ENCODE measurements at places on chromosomes 5 and 9.

DNA sequence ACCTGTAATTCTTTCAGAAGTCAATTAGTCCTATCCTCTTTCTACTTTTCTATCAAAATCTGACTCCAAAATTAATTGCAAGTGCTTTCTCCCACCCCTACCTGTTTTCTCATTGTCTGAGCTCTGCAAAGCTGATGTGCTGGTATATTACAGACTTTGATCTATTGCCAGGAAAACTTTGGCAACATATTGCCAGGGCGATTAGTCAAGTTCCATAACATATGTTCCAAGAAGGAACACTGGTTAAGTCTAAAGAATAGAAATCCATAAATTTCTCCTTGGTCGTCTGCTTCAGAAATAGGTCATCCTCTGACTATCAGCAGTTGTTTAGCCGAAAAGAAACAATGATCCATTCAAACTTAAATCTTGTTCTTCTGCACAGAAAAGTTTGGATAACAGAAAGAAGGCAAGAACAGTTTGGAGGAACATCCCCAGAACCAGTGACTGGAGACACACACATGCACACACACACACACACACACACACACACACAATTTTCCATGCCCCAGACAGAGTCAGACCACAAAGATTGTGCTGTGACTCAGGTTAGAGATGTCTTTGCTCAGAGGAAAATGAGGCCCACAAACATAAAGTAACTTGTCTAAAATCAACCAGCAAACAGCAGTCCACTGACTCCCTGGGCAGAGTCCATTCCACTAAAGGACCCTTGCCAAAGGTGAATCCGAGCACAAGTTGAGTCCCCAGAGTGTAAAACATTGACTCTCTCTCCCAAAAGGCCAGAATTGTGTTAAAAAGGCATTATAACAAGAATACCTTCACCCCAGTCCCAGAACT, 202.1 kb downstream of the DEPDC1B start:
- DNase-seq, result no peak

DNA sequence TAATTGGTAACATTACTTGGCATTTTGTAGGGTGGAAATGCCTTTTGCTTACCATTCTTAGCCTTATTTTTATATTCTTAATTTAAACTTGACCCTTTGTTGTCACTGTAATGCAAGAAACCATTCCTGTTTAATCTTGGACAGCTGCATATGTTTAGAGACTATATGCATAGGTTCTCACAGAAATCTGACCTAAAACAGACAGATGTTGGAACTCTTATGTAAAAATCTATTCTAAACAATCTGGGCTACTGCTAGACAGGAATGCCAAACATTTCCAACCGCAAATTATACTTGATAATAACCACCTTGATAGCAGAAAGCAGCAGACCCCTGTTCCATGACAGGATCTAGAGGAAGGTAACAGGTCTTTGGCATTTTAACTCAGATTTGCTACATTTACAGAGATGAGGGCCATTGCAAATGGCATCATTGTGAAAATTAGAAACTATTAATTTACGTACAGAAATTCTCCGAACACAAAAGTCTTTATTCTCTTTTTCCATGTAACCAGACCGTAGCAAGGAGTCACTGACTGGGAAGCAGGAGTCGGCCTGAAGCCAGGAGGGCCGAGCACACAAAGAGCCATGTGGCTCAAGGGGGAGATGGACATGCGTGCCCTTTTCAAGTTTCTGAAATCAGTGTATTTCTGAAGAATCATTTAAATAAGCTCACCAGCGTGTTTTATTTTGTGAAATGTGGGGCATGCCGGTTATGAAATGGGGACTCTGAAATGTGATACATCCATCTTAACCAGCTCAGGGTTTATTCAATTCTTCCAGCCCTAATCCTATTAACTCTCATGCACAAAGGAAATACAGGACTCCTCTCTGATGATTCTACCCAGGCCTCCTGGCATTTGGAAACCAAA, 139.3 kb downstream of the AOPEP start:
- DNase-seq, result no peak

GRCh38 chr9:77575785-77576184, 72.3 kb downstream of the GNA14 start:
- no peak for DNase-seq

- DNase-seq, result no peak
Measured at GRCh38 chr9:93668261-93668871, 92.0 kb downstream of the PHF2 start.

GRCh38 chr9:124551472-124552272, 44.5 kb upstream of the NR5A1 start:
- peak; percentile 24 for DNase-seq

DNA sequence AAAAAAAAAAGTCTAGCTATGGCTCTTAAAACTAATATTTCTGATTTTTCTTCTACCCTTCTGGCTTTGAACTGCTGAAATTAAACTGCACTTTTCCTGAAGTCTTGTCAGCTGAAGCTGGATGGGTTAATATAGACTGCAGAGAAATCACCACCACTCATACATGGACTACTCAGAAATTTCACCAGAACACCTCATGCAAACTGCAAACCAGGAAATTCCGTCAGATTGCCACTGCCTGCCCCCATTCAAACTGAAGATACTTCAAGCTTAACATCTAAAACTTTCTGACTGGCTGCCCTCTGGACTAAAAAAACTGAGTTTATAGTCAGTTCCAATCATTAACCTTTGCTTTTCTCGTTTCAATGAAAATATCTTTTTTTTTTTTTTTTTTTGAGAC, 11.6 kb upstream of the ANXA2R start:
- no peak for DNase-seq

GRCh38 chr5:91224456-91224855, 158.7 kb downstream of the ARRDC3 start:
- no peak for DNase-seq

DNA sequence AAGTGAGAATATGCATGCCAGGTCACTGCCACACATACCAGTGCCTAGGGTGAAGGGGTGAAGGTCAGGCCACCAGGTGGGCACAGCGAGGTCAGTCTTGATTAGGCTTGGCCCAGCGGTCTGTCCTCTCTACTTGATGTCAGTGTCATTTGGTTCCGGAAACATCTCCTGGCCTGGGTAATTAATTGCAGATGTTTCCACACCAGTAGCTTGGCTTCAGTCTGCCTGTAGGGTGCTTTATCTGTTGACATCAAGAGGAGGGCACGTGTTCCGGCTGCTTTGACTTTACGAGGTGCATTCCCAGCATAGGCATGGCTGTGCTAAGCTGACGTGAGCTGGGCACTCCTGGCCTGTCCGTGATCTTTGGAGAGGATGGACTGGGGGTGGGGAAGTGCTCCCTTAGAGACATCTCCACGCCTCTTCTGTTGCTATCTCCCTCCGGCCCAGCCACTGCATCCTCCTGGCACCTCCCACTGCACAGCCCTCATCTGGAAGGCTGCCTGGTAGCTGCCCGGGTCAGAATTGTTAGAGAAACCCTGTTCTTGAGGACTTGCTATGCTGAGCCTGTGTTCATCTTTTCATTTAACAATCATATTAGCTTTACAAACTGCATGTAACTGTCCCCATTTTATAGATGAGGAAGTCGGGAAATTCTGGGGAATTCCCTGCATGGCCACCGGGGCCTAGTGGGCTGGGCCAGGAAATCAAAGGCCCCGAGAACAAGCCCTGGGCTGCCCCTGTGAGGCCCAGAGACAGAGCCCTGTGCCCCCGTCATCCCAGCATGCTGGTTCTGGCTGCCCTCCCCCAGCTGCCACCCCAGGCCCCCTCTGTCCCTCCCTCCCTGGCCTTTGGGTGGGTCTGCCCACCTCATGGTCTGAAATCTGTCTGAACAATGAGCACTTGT, 29.1 kb downstream of the JADE2 start:
- no peak for DNase-seq

DNA sequence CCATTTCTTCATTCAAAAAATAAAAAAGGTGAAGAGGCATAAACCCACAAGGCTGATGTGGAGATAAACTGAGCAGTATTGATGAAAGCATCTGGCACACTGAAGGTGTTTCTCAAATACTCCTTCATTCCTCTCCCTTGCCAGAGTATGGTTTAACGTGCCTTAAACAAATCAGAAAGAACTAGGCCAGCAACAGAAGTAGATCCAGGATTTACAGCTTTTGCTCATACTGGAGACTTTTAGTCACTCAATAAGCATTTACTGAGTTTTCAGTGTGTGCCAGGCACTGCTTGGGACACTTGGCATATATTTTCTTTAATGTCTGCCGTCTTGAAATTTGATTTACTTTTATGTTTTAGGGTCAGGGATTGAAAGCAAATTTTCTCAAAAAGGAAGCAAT, 53.0 kb downstream of the BNC2 start:
- no peak for DNase-seq

DNA sequence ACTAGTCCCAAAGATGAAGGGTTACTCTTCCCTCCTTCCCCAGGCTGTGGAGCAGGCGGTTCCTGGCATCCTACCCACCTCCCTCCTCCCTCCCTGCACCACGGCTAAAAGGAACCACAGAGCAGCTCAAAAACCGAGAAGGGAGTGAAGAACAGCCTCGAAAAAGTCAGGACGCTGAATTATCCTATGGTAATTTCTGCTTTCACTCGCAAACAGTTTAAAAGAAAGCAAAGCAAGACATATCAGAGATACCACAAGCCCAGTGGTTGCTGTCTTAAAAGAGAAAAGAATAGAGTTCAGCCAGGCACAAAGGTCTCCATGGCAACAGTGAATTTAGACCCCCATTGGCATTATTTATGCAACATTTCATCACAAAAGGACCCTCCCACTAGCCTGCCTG, 315.4 kb downstream of the CTNND2 start:
- no peak for DNase-seq

DNA sequence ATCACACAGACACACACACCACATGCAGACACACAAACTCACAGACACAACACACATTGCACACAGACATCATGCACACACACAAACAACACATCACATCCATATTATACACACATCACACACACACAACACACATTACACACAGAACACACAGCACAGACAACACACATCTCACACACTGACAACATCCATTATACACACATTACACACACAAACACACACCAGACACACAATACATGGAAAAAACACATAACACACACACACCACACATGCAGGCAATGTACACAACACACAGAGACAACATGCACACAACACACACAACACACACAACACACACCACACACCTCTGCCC, 4.8 kb upstream of the CCDC187 start:
- no peak for DNase-seq

DNA sequence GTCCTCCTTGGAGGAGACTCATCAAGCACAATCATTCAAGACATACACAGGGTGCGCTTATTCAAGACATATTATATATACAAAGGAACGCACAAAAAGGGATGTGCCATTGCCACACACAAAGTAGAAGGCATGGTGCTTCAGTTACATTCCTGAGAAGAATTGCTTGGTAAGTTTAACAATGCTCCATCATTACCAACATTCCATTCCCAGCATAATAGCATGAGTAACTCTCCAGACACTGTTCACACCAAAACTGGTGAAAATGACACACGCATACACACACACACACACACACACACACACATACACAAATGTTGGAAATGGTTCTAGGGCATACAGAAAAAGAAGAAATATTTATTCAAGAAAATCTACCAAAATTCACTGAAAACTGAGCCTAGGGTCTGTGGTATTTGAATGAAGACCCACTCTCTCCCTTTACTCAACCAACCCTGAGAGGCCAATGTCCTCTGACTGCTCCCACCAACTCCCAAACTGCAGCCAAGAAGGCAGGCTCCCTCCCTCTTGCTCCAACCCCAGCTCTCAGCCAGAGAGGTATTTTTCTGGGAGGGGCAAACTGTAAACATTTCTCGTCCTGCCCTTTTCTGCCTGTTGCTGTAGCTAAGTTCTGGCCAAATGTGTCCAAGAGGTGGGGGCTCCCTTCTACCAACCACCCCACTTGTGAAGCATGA, 19.9 kb downstream of the UGT3A1 start:
- no peak for DNase-seq

DNA sequence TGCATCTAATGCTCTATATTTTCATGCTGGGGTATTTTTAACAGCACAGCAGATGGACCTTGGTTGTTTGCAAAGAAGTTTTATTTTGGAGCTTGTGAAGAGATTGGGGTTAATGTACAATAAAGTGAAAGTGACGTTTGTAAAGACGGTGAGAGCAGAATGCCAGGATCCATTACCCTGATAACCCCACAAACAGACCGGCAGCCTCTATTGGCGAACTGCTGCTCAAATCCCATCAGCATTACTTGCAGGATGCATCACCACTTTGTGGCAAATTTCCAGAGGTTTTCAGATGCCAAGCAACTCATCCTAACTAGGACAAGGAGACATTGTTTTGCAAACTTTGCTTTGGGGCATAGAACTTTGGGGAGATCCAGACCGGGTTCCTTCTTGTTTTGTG, 383.3 kb upstream of the ZNF462 start:
- no peak for DNase-seq

DNA sequence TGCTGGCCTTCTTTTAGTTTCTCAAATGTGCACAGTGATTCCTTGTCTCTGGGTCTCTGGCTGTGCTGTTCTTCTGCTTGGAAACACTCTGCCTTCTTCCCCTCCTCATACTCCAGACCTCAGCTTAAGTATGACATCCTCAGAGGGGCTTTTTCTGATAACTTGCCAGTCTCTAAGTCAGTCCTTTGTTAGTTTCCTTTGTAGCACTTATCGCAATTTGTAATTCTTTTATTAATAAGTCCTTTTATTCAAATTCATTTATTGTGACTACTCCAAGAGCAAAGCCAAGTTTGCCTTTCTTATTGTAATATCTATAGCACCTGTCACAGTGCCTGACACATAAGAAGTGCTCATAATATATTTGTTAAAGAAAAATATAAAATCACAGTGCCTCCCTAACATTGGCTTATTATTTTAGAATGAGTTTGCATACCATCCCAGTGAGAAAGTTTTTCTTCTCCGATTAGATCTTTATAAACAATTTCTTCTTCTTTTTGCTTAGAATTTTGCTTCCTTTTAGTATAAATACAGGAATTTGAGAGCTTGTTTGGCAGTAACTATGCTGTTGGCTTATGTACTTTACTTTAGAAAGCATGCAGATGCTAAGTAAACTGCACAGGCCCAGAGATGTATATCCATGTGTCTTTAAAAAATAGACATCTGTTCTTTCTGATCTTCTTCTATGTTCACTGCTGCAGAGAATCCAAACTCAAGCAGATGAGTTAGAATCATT, 198.0 kb downstream of the GAS1 start:
- no peak for DNase-seq

DNA sequence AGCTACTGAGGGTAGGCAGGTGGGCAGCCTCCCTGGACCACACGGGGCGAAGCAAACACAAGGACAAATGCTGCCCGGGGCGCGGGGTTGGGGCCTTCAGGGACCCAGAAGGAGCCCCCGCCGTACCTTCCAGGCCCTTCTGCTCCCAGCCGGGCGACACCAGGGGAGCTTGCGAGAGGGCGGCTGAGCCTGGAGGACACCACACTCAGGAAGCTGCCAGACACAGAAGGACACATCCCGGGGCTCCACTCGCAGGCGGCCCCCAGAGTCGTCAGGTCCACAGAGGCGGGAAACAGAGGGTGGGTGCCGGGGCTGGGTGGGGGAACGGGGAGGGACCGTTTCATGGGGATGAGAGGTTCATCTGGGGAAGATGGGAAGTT, 58.5 kb upstream of the UBAC1 start:
- no peak for DNase-seq

GRCh38 chr5:65563777-65564176, 681 bp downstream of the PPWD1 start:
- no peak for DNase-seq

GRCh38 chr5:54821445-54822323, 163.7 kb downstream of the ESM1 start:
- no peak for DNase-seq

GRCh38 chr9:38278457-38278856, 114.0 kb upstream of the ALDH1B1 start:
- no peak for DNase-seq

All from CMK (cell line).